Activated naive CD4-positive, alpha-beta T cell treated with Interleukin-2 at 50 U/mL for 16 hours (primary cell): ENCODE measurements at places on chromosomes 2 and 18.

GRCh38 chr2:122480501-122481243 is 725.2 kb downstream of the TSN start:
- DNase-seq: no peak

GRCh38 chr2:59223742-59224141 is 982.6 kb upstream of the FANCL start:
- no peak for DNase-seq

GRCh38 chr2:178163911-178164310 is 30.4 kb upstream of the OSBPL6 start:
- no peak for DNase-seq

- DNase-seq: no peak
Observed at GRCh38 chr2:51795248-51795888, 763.4 kb upstream of the NRXN1 start.

DNA sequence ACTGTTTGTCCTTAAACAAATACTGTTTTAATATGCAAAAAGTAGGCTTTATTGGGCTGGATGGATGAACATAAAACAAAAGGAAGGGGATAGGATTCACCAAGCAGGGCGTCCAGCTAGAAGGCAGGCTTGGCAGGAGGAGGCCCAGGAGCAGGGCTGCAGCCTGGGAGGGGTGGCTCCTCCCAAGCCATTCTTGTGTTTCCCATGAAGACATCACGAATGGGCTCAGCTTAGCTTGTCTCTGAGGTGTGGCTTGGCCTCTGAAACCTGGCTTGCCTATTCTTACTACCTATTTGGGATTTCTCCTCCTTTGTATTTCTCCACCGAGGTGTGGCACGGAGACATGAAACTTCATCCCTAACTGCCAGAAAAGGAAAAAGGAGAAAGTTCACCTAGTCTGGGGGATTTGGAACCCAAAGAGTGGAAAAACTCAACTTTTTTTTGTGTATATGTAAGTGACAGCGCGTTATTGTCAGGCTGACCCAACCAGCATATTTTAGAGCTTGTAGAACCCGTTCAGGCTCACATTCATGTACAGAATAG is 481.9 kb upstream of the SPRED2 start:
- DNase-seq: no peak

DNA sequence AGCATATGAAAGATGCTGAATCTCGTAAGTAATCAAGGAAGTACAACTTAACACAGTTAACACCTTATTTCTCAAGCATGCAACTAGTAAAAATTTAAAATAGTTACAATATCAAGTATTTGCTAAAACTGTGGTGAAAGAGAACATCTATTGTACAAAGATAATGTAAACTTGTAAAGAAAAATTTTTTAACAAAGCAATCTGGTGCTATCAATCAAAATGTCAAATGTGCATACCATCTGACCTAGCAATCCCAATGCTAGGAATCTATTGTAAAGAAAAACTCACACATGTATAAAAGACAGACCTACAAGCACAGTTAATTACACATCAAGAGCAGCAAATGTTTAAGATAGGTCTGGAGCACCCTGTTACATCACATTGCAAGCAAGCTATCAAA is 90.1 kb downstream of the SLC66A3 start:
- DNase-seq: no peak

GRCh38 chr2:241617431-241618154 is 19.4 kb downstream of the THAP4 start:
- DNase-seq: peak; percentile 19

GRCh38 chr2:27711804-27712203 is 48.1 kb downstream of the SLC4A1AP start:
- DNase-seq: no peak

GRCh38 chr2:167759531-167759930 is 487.9 kb downstream of the STK39 start:
- DNase-seq: no peak

DNA sequence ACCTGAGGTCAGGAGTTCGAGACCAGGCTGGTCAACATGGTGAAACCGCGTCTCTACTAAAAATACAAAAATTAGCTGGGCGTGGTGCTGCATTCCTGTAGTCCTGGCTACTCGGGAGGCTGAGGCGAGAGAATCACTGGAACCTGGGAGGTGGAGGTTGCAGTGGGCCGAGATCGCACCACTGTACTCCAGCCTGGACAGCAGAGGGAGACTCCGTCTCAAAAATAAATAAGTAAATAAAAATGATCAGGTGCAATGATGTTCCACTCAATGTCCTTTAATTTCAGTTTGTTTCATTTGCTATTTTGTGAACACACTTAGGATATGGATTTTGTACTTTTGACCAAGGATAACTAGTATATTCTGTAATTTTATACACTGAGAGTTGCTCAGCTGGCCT is 9.3 kb downstream of the HADHA start:
- no peak for DNase-seq

- no peak for DNase-seq
Observed at GRCh38 chr2:120716641-120717585, 18.8 kb upstream of the GLI2 start.

- no peak for DNase-seq
Observed at GRCh38 chr2:139000131-139000785, 220.1 kb upstream of the NXPH2 start.

DNA sequence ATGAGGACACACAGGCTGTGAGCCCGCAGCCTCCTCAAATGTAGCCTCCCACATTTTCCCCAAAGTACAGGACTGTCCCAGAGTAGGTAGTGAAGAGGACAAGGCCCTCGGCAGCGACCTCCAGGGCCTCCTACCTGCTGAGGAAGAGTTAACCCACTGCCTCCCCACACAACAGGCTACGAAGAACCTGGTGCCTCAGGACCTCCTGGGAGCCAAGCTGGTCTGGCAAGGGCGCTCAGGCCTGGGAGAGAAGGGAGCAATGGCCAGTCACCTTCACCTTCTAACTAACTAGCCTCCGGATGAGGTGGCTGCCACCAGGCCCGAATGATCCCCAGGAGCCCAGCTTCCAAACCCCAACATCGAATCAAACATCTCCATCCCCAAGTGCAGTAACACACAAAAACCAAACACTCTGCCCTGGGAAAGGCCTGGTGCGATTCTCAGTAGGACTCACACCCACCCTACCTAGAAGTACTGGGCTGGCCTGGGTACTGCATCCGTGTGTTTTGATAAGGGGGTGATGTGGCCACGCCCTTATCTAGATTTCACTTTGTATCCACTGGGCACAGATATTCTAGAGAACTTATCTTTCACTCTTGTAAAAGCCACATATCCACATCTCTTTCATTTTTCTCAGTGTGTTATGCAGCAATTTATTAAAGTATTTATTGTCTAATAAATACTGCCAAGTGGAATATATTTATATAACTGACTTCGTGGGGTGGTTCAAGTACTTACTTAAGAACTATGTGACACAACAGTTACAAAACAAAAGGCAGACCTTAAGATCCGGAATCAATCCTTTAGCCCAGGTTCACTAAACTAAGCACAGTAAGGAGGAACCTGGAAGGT is 9.7 kb downstream of the ERFE start:
- no peak for DNase-seq

- no peak for DNase-seq
Observed at GRCh38 chr2:216683846-216684245, 11.5 kb downstream of the IGFBP5 start.

DNA sequence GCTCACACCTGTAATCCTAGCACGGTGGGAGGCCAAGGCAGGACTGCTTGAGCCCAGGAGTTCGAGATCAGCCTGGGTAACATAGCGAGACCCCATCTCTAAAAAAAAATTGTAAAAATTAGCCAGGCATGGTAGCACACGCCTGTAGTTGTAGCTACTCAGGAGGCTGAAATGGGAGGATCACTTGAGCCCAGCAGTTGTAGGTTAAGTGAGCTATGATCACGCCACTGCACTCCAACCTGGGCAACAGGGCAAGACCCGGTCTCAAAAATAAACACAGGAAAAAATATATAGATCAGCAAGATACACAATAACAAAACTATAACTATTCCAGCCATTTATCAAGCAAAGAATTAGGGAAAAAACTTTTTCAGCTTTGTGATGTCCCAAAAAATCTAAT is 3.0 kb downstream of the SF3B1 start:
- DNase-seq: no peak

GRCh38 chr2:224472137-224472536 is 70.2 kb upstream of the FAM124B start:
- DNase-seq: no peak

GRCh38 chr2:38079116-38080052 is 3.4 kb upstream of the CYP1B1 start:
- DNase-seq: no peak

DNA sequence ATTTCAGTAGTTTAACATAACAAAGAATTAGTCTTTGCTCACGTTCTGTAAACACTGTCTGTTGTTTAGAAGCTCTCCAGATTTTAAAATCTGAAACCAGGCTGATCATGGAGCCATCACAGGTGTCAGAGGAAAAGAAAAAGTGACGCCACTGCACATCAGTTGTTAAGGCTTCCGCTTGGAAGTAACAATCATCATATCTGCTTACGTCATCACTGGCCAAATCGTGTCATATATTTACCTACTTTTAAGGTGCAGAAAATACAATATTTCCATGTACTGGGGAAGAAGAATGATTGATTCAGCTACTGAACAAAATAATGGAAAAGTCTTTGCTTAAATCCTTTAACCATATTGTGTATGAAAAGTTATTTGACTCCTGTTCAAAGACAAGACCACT is 382.6 kb upstream of the MC4R start:
- no peak for DNase-seq

DNA sequence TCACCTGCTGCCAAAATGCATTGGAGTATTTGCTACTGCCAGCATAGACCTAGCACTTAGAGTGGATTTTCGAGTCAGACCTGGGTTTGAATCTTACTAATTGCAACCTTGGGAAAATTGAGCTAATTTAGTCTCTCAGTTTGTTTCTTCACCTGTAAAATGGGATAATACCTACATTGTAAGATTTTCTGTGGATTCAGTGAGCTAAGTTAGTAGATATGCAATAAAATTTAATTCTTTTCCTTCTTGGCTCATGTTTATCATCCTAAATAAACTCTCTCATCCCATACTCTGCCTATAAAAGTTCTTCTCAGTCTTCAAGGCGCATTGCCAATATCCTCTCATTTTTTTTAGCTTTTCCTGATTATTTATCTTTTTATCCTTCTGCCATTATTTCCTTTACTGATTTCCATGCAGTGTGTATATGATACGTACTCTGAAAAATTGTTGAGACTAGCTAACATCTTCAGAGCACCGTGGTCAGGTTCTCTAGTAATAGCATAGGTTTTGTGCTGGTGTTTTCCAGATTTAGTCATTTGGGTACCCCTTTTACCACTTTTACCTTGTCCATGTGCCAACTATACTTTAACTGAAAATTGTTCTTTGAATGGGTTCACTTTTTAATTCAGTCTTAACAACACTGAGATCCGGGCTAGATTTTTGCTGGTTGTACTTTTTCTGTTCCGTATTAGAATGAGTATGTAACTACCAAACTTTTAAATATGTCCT is 7.3 kb downstream of the CEP192 start:
- no peak for DNase-seq
